Neural crest cell (in vitro differentiated cells): ENCODE measurements at places on chromosomes 1 and 21.

- H3K4me1 ChIP-seq = no peaks in the 10 kb centered on the region
- no peak overlapping the region for H3K27ac ChIP-seq
- peaks cover 11% of the 10 kb centered on the region for H3K27me3 ChIP-seq
- H3K4me3 ChIP-seq = no peak overlapping the region
These were observed 10.4 kb upstream of the KLF18 start for GRCh38 chr1:44151808-44152207.

GRCh38 chr1:203607533-203607873, 19.1 kb upstream of the ATP2B4 start:
- peaks cover 12% of the 10 kb centered on the region for H3K4me1 ChIP-seq
- H3K36me3 ChIP-seq = no peaks in the 10 kb centered on the region
- DNase-seq = no peak
- no peak overlapping the region for H3K27ac ChIP-seq

- no peak overlapping the region for H3K27ac ChIP-seq
- no peak for DNase-seq
- H3K27me3 ChIP-seq = no peaks in the 10 kb centered on the region
These were observed 109.6 kb upstream of the TSPAN2 start for GRCh38 chr1:115198938-115199337.

DNA sequence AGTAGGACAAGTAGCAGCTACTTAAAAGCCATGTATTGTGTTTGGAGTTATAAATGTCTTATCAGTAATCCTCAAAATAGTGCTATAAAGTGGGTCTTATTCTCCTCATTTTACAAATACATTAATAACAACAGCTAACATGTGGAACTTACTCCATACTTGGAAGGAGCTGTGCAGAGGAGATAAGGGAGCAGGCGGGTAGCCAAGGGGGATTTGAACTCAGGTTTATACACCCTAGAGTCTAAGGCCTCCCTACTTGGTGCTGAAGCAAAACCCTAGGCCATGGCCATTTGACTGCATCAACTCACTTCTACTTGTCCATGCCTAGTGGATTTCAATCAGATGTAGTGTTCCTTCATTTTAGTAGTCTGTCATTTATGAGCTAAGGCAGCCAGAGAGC, 72.1 kb downstream of the LMO4 start:
- H3K27ac ChIP-seq = no peak overlapping the region
- DNase-seq = no peak
- H3K4me1 ChIP-seq = peaks cover 27% of the 10 kb centered on the region
- no peaks in the 10 kb centered on the region for H3K27me3 ChIP-seq
- H3K36me3 ChIP-seq = no peaks in the 10 kb centered on the region
- H3K4me3 ChIP-seq = no peak overlapping the region

DNA sequence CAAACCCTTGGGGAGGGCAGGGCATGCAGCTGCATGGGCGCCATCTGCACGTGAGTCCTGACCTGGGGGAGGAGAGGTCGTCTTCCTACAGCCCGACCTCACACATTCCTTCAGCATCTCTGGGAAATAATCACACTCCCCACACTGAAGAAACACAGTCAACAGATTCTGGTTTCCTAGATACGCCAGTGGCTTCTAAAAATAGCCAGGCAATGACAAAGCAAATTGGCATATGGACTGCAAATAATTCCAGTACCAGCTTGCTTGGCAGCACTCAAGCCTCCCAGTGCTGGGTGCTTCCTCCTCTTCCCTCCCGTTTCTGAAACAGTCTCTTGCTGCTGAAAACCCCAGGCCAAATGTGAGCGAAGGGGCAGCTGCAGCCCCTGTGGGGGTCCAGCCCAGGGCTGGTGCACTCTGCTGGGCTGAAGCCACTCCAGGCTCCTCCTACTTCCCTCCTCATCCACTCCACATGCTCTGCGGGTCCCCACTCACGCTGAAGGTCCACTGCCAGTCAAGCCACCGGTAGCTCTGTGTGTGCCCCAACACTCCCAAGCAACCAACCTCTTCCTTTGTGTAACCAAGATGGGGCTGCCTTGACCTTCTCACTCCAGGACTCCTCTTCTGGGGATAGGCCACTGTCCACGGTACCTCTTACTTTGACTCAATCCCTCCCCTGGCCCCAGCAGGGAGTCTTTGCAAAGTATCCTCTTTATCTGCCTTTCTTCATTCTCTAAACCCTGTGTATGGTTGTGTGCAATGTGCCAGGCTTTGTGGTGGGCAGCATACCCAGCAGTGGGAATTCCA, 69.0 kb downstream of the KCND3 start:
- H3K27me3 ChIP-seq = peaks cover 8% of the 10 kb centered on the region
- no peak for DNase-seq
- no peaks in the 10 kb centered on the region for H3K36me3 ChIP-seq
- H3K4me3 ChIP-seq = no peak overlapping the region
- H3K27ac ChIP-seq = peak overlapping the region; percentile 79

- no peaks in the 10 kb centered on the region for H3K27me3 ChIP-seq
- no peak overlapping the region for H3K4me3 ChIP-seq
- DNase-seq = no peak
- H3K36me3 ChIP-seq = no peaks in the 10 kb centered on the region
- H3K27ac ChIP-seq = no peak overlapping the region
- H3K4me1 ChIP-seq = no peaks in the 10 kb centered on the region
These were observed 80.4 kb upstream of the C1orf87 start for GRCh38 chr1:60153961-60154360.

GRCh38 chr1:50129201-50129600, 20.5 kb downstream of the ELAVL4 start:
- DNase-seq = no peak
- no peak overlapping the region for H3K4me3 ChIP-seq
- no peaks in the 10 kb centered on the region for H3K4me1 ChIP-seq
- no peaks in the 10 kb centered on the region for H3K27me3 ChIP-seq
- H3K36me3 ChIP-seq = no peaks in the 10 kb centered on the region

GRCh38 chr1:155834296-155834926, 22.6 kb downstream of the GON4L start:
- peaks cover 30% of the 10 kb centered on the region for H3K4me1 ChIP-seq
- DNase-seq = no peak
- H3K27ac ChIP-seq = no peak overlapping the region
- peaks cover 27% of the 10 kb centered on the region for H3K36me3 ChIP-seq
- no peak overlapping the region for H3K4me3 ChIP-seq

DNA sequence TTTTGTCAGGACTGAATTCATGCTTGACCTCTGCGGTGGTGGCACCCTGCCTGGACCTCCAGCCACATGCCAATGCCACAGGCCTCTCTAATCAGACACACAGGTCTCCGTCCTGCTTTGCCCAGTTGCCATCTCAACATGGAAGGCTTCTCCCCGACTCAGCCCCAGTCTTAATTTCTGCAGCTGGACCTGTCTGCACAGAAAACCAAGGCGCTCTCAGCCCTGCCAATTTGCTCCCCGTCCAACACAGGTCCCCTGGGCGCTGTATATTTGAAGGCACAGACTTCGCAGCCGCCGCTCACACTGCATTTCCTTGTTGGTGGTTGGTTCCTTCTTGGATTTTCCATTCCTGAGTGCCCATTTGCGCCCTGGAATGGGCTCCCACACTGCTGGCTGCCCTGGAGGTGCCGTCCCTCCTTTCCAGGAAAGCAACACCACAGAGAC, 28.0 kb upstream of the PLEKHG5 start:
- H3K4me1 ChIP-seq = peaks cover 27% of the 10 kb centered on the region
- DNase-seq = no peak
- H3K4me3 ChIP-seq = no peak overlapping the region
- no peaks in the 10 kb centered on the region for H3K36me3 ChIP-seq
- peak overlapping the region; percentile 92 for H3K27ac ChIP-seq
- no peaks in the 10 kb centered on the region for H3K27me3 ChIP-seq

GRCh38 chr1:57384901-57385300, 39.0 kb downstream of the DAB1 start:
- peaks cover 27% of the 10 kb centered on the region for H3K4me1 ChIP-seq
- H3K4me3 ChIP-seq = no peak overlapping the region
- DNase-seq = no peak
- H3K27ac ChIP-seq = no peak overlapping the region
- peaks cover 2% of the 10 kb centered on the region for H3K36me3 ChIP-seq

DNA sequence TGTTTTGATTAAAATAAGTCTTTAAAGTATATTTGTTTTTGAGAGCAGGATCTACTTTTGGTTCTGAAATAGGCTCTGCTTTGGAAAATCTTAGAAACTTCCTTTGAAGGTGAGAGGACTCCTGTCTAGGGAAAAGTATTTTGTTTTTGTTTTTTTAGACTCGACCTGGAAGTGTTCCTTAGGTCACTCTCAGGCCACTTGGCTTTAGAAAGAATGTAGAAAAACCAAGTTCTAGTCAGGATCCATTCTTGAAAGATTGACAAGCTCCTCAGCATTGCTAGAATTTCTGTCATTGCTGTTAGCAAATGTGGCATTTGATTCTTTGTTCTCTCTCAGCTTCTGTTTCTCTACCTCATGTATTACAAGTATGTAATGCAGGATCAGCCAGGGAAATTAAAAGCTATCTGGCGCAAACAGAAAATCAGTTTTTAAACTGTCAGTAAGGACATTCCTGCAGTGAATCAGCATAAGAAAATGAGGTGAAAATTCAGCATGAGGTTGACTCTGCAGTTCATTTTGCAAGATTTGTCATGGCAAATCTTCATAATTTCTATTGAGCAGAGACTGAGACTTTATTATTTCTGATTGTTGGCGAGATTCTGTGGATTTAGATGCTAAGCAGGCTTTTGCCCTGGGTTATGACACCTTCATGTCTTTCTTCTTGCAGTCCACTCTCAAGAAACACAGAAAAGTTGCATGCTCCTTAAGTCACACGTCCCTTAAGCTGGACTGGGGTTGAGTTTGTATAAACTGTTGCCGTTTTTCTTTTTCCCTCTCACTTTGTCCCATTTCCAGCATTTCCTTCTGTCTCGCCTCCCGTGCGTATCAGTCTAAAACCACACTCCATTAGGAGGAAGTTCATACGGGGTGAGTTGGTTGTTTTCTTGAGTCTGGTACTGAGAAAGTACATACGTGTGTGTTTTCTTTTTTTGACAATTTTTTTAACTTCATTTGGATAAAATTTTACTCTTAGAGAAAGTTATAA, 12.6 kb downstream of the NTPCR start:
- H3K36me3 ChIP-seq = peaks cover 19% of the 10 kb centered on the region
- peaks cover 8% of the 10 kb centered on the region for H3K4me1 ChIP-seq
- no peak for DNase-seq

- H3K27me3 ChIP-seq = no peaks in the 10 kb centered on the region
- H3K27ac ChIP-seq = no peak overlapping the region
These were observed 183.6 kb downstream of the NR5A2 start for GRCh38 chr1:200211157-200211556.

DNA sequence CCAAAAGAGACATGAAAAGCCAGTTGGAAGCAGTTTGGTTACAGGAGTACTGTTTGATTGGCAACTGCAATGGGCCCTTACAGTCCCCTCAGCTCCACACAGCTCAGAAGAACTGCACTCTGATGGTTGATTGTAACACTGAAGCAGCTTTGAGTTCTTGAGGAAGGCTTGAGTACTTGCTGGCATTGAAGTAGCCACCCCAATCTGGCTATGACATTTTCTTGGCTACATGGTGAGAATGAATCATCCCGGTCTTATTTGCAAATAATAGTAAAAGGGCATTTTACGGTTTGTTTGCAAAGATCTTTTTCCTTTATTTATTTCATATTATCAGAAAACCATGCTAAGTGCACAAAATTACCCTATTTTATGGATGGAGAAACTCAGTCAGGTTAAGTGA, 159.7 kb upstream of the BEND5 start:
- H3K36me3 ChIP-seq = no peaks in the 10 kb centered on the region
- no peak overlapping the region for H3K4me3 ChIP-seq
- no peaks in the 10 kb centered on the region for H3K4me1 ChIP-seq
- no peak for DNase-seq
- H3K27me3 ChIP-seq = peaks cover 9% of the 10 kb centered on the region

DNA sequence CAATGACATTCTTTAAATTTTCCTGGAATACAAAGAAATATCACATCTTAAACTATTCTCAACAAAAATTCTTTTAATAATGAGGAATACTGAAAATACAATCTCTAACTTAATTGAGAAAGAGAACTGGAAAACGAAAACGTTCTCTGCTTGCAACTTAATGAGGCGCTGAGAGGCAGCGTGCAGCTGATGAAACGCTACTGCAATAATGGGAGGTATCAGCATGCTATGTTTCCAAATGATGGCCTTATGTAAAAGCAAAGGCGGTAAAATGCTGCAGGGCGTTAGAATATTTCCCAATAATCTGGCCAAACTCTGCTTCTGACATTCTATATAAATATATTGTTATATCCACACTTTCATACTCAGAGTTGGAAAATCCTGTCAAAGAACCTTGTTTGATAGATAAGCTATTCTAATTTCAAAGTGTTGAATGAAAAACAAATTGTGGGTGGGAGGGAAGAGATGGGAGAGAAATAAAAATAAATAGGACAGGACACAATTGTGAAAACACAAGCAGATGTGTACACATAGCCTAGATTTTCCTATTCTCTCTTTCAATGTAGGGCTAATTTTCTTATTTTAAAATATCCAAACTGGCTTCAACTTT, 70.9 kb downstream of the APP start:
- H3K4me1 ChIP-seq = peaks cover 36% of the 10 kb centered on the region
- peaks cover 12% of the 10 kb centered on the region for H3K36me3 ChIP-seq
- no peaks in the 10 kb centered on the region for H3K27me3 ChIP-seq
- H3K27ac ChIP-seq = no peak overlapping the region
- H3K4me3 ChIP-seq = no peak overlapping the region

DNA sequence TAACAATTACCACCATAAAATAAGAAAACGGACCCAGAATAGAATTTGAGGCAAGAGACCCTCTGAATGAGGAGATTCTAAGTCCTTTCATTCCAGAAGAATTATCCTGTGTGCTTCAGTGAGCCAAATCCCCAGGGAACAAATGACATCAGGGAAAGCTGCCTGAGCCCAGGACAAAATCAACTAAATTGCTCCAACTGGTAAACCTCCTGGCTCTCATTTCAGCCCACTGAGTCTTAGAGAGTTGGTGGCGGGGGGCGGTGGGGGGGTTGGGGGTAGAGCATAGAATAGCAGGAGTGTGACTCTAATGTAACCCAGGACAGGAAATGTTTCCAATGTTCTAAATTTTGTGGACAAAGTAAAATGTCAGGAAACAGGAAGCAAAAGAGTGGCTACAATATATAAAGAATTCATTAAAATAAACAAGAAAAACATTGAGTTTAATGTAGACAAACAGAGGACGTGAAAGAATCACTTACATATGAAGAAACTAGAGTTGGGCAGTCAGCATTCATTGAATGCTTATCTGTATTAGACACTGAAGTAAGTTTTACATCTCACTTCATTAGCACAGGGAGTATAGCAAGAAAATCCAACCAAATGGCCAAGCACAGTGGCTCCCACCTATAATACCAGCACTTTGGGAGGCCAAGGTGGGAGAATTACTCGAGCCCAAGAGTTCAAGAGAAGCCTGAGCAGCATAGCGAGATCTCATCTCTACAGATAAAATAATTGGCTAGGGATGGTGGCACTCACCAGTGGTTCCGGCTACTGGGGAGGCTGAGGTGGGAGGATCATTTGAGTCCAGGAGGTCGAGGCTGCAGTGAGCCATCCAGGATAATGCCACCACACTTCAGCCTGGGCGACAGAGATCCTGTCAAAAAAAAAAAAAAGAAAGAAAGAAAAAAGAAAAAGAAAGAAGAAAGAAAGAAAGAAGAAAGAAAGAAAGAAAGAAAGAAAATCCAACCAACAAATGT, 75.1 kb downstream of the DHRS3 start:
- no peak overlapping the region for H3K27ac ChIP-seq
- no peaks in the 10 kb centered on the region for H3K36me3 ChIP-seq
- peaks cover 21% of the 10 kb centered on the region for H3K4me1 ChIP-seq

GRCh38 chr1:15935056-15935950, 40.6 kb downstream of the ZBTB17 start:
- DNase-seq = no peak
- peaks cover 4% of the 10 kb centered on the region for H3K4me1 ChIP-seq
- no peaks in the 10 kb centered on the region for H3K27me3 ChIP-seq
- peaks cover 36% of the 10 kb centered on the region for H3K36me3 ChIP-seq
- H3K4me3 ChIP-seq = no peak overlapping the region
- no peak overlapping the region for H3K27ac ChIP-seq
